Astrocyte (in vitro differentiated cells and primary cell): ENCODE measurements at places on chromosomes 6 and 20.

- DNase-seq, result no peak
Measured at GRCh38 chr20:35568645-35569044, 26.8 kb downstream of the ERGIC3 start.

GRCh38 chr6:106569428-106569827, 59.9 kb downstream of the RTN4IP1 start:
- no peak for DNase-seq

GRCh38 chr6:46832816-46833215, 39.6 kb downstream of the MEP1A start:
- DNase-seq, result no peak

- DNase-seq, result no peak
Measured at GRCh38 chr6:54003316-54003715, 107.9 kb upstream of the MLIP start.

- DNase-seq, result no peak
Measured at GRCh38 chr6:39608652-39609345, 116.4 kb downstream of the KIF6 start.

- DNase-seq, result no peak
Measured at GRCh38 chr6:84003131-84003530, 30.4 kb upstream of the MRAP2 start.
